ENCODE measurements at places on chromosomes 12 and 14.

DNA sequence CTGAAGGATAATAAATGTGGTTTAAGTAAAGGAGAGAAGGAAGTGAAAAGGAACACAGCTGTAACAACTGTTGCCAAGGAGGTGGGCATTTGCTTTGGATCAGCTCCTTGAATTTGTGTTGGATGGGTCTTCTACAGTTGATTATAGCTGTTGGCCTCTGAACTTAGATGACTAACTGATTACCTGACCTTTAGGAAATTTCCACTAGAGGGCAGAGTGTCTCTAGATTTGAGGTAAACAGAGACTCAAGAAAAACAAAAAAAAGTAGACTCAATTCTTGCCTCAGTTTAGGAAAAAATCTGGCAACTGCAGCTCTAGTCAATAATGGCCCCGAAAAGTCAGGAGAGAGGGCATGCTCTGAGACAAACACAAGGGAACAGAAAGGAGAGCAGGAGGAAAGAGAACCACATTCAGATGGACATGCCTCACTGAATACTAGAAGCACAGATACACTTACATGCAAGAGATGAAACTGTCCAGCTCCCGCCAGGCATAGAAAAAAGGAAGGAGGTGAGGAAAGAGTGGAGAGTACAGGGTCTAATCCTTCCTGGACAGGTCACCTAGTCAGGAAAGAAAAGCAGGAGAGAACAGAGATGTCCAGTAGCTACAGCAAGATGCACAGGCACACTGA is 20.6 kb downstream of the COX14 start:
- no peak for DNase-seq

GRCh38 chr14:54672688-54673087 is 105.8 kb downstream of the SAMD4A start:
- no peak for DNase-seq

DNA sequence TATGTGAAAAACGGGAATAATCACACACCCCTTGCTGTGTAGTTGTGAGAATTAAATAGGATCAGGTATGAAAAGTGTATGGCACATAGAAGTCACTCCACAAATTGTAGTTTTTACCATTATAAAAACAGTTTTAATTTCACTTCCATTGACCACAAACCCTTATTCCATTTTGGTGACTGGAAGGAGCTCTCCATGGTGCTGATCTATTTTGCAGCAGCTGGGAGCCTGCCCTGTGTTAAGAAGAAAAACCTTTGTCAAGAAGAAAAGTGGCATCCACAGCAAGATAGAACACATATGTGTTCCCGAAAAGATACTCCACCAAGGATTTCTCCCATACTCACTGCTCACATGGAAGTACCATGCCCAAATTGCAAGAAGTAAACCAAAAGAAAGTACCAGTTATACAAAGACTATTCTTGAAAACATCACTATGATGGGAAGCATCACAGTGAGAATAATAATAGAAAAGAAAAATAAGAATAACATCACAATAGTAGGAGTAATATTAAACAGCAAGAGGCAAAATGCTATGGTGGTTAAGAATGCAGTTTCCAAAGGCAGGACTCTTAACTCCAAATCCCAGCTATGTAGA is 58.7 kb downstream of the TUNAR start:
- no peak for DNase-seq

- peak; percentile 55 for DNase-seq
Observed at GRCh38 chr14:79369359-79370332, 841.7 kb downstream of the DIO2 start.

GRCh38 chr14:88130057-88130432 is 125.1 kb downstream of the GPR65 start:
- DNase-seq, result no peak

- no peak for DNase-seq
Observed at GRCh38 chr12:16056910-16057309, 145.8 kb downstream of the DERA start.

- DNase-seq, result no peak
Observed at GRCh38 chr14:24066496-24067132, 4.7 kb upstream of the CPNE6 start.

DNA sequence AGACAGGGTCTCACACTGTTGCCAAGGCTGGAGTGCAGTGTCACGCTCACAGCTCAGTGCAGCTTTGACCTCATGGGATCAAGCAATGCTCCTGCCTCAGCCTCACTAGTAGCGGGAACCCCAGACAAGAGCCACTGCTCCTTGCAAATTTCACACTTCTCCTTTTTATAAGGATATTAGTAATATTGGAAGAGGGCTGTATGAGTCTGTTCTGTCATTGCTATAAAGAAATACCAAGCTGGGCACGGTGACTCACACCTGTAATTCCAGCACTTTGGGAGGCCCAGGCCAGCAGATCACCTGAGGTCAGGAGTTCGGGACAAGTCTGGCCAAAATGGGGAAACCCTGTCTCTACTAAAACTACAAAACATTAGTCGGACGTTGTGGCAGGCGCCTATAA is 12.9 kb upstream of the ORAI1 start:
- DNase-seq, result no peak

- no peak for DNase-seq
Observed at GRCh38 chr12:111201036-111201435, 167.9 kb downstream of the PHETA1 start.

DNA sequence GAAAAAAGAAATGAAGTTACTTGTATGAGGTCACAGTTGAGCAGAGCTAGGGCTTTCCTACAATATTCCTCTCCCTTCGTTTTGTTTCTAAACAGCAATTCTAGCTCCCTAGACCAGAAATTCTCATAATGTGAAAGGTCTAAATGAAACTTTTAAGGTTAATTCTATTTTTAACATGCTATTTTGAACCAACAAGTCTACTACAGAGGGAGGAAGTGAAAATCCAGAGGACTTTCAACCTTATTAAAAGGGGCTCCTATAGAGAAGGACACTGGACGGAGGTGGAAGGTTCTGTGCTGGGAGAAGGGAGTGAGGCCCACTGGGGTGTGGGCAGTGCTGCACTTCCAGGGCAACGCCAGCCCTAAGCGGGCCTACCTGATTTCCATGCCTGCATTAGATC is 13.4 kb downstream of the GSG1 start:
- no peak for DNase-seq

All from brain pericyte (primary cell).